Stimulated activated CD4-positive, alpha-beta T cell treated with anti-CD3 and anti-CD28 coated beads, Interleukin-12 subunit alpha, Interleukin-12 subunit beta, amount 100 ng/mL, for 24 hours (primary cell): ENCODE measurements at places on chromosomes 7 and 10.

- no peak for DNase-seq
Observed at GRCh38 chr10:30968711-30969110, 63.0 kb downstream of the ZNF438 start.

DNA sequence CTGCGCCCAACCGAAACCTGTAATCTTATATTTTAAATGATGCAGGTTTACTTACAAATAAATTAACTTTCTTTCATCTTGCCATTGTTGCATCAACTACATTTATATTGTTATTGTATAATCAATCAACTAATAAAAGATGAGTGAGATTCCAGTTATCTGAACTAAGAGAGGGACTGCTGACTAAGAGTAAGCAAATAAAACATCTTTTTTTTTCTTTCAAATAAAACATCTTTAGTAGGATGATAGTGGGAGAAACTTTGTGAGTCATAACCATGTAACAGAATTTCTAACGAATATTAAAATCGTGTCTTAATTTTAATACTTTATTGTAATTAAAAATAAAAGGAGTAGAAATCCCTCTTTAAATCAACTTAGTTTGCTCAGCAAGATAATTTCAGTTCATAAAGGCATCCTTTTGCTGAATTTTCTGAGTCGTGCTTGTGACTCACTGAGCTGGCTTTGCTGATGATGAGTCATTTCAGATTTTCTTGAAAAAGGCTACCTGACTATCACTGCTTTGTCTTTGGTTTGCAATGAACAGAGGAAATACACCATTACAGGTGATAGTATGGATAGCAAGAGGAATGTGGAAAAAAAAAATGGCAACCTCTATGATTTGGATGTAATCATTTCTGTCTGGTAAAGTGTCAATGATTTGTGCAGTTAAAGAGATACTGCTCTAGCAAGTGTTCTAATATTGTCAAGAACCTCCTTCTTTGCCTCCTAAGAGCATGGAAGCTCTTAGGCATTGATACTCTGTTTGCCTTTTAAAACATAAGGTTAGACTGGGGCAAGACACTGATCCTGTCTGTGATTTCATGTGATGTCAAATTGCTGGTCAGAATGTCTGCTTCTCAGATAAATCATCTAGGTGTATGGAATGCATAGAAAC is 119.5 kb downstream of the GPR158 start:
- DNase-seq: no peak

DNA sequence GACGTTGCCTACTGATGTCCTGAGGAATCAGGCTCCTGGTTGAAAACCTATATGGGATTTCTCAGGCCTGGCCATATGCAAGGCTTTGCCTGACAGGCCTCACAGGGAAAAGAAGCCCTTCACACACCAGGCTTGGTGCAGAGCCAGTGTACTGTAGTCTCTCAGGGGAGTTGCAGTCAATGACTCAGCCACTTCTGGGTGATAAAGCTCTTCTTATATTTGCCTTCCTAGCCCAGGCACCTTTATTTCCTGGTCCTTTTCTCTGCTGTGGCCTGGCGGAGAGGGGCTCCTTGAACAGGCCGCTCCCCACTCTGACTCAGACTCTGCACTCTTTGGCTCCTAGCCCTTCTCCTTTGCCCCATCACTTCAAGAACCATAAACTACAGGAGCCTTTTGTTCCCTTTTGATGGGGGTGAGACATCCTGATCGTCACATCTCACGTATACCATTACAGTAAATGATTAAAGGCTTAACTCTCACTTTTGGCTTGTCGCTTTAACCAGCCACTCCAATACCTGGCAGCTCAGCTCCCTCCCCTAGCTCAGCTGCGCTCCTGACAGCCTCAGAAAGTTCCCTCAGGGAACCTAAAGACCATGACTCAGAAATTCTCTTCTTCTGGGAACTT is 33.5 kb downstream of the DPY19L1 start:
- no peak for DNase-seq

DNA sequence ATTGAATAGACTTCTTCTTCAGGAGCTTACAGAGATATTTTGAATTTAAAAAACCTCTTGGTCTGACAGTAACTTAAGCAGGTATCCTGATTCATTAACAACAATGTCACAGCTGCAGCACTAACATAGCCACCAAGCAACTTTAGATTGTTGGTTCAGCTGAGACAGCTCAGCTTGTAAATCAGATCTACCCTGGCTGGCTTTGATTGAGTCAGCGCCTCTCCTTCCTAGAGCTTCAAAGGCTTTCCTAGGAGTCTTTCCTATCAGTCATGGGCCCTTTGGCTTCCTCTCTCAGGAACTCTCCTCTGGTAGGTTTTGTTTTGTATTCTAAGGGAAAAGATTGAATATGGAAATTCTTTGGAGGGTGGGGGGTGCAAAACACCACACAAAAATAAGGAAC is 70.7 kb upstream of the STEAP4 start:
- DNase-seq: no peak

GRCh38 chr10:87654212-87654611 is 5.5 kb upstream of the PAPSS2 start:
- DNase-seq: no peak

DNA sequence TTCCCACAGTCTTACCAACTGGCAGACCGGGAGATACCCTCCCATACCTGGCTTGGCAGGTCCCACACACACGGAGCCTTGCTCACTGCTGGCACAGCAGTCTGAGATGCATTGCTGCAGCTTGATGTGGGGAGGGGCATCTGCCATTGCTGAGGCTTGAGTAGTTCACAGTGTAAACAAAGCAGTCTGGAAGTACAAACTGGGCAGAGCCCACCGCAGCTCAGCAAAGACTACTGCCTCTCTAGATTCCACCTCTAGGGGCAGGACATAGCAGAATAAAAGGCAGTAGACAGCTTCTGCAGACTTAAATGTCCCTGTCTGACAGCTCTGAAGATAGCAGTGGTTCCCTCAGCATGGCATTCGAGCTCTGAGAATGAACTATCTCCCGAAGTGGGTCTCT is 69.6 kb upstream of the RELN start:
- no peak for DNase-seq

GRCh38 chr10:127827354-127828140 is 65.2 kb downstream of the CLRN3 start:
- DNase-seq: no peak

GRCh38 chr7:128794020-128794419 is 2.3 kb downstream of the CCDC136 start:
- no peak for DNase-seq

DNA sequence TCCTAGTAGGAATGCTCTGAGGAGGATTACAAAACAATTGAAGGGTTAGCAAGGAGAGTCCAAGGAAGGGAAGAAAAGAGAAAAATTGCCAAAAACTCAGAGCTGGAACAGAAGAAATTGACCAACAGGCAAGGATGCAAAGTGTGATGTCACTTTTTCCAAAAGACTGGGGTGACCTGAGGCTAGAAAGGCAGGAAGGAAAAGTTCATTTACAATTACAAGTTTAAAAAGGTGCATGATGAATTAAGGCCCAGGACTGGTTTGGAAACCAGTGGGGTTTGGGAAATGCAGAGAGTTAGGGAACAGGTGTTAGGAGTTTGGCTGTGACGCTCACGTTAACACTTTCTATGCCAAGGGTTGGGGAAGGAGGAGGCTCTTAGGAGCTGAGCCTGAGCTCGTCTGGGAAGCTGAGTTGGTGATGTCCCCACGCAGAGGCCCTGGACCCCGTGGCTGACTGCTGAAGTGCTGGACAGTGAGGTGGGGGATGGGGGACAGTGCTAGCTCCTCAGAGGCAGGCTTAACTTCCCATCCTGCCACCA is 92.6 kb upstream of the PODXL start:
- DNase-seq: no peak

DNA sequence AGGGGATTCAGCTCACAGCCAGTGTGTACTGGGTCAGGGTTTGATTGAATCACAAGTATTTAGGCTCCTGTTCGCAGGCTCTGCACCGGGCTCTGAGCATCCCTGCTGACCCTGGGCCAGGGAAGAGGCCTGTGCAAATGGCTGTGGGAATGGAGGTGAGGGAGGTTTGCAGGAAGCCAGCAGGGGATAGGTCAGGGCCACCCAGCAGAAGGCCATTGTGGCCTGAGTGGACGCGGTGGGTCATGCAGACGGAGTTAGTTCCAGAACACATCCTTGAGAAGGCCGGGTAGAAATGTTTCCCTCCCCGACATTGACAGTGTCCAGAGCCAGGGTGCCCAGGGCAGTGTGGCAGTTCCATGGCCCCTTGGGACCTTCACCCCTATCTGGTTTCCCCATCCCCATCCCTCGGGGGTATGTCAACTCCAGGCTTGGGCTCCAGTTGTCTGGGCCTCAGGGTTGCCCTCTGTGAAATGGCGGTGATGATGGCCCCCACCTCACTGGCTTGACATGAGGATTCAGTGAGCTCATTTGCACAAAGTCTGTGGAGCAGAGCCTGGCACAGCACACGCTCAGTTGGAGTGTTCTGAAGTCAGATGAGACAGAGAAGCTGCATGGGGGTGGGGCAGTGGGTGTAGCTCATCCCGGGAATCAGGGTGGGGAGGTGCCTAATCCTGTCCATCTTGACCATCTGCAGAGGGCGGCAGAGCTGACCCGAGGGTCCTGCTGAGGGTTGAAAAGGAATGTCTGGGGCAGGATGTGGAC is 107.6 kb downstream of the ADCY1 start:
- DNase-seq: no peak

DNA sequence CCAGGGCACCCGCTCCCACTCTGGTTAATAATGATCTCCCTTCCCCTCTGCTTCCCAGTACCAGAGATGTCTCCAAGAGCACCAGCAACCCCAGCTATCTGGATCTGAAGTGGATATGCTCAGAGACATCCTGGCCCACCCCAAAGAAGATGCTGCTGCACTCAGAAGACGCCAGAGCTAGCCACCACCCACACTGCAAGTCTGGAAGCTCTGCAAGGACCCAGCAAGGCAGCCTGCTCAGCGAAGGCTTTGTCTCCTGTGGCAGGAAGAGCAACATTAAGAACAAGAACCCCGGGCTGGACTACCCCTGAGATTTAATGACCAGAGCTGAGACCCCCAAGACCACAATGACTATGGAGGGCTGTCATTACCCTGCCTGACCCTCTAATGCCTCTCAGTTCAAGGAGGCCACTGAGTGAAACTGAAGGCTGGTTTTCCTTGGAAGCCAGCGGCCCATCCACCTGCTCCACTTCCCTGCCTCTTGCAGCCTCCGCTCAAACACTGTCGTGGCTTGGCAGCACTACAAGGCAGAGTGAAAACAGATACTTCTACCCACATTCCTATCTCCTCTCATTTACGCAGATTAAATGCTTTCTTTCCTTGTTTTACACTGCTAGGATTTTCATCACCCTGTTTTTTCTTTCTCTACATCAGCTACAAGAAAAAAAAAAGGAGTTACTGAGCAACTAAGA is 202.2 kb downstream of the SNX10 start:
- DNase-seq: no peak

DNA sequence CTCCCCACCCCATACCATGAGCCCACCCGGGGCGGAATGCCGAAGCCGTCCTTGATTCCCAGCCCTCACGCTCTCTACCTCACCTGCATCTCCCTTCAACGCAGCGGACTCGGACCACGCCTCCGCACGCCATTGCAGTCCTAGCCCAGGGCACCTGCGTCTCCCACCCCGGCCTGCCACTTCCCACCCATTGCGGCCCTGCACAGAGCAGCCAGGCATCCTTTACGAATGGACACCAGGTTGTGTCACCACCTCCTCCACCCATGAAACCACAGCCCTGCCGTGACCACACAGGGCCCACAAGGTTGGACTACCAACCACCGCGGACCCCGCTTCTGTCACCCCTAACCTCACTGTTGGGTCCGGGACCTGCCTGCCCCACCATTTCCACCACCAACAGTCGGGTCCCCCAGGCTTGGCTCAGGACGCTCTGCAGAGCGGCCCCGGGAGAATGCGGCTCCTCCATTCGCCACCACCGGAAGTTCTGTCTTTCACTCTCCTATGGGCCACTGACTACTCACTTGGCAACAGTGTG is 232.5 kb downstream of the MAD1L1 start:
- no peak for DNase-seq

DNA sequence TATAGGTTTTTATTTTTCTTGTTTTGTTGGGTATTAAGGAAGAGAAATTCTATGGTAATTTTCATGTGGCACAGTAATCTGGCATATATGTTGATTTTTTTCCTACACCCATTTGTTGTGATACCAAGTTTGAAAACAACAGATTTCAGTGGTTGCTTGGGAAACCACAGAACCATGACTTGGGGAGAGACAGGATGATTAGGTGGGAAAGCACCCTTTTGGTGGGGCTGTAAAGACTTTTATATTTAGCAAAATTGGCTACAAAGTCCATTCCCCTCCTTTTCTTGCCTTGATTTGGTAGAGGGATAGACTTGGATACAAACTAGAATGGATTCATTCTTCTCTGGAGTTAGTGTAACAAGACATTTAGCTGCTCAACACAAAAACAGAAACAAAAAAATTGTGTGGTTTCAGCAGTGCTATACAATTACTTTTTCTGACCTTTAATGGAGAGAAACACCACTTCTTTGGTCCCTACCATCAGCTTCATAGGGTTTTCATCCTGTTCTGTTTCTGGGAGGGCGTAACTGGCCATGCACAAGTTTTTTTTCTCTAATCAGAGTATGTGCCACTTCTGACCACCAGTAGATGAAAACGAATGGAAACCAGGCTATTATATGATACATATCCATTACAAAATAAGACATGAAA is 52.7 kb downstream of the FIGNL1 start:
- DNase-seq: no peak

DNA sequence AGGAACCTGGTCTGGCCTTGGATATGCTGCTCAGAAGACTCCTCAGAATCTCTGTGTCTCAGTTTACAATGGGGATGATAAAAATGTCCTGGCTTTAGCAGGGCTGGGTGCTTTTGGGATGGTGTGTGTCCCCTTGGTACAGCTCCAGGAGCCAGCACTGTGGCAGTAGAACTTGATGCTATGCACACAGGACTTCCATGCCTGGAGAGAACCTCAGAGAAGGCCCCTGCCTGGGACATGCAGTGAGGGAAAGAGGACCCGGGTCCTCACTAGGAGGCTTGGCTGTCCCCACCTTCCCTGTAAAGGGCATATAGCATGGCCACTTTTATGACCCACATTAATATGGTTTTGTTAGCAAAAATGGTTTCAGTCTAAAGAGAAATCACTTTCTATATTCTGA is 100.5 kb downstream of the GLRX3 start:
- DNase-seq: no peak

DNA sequence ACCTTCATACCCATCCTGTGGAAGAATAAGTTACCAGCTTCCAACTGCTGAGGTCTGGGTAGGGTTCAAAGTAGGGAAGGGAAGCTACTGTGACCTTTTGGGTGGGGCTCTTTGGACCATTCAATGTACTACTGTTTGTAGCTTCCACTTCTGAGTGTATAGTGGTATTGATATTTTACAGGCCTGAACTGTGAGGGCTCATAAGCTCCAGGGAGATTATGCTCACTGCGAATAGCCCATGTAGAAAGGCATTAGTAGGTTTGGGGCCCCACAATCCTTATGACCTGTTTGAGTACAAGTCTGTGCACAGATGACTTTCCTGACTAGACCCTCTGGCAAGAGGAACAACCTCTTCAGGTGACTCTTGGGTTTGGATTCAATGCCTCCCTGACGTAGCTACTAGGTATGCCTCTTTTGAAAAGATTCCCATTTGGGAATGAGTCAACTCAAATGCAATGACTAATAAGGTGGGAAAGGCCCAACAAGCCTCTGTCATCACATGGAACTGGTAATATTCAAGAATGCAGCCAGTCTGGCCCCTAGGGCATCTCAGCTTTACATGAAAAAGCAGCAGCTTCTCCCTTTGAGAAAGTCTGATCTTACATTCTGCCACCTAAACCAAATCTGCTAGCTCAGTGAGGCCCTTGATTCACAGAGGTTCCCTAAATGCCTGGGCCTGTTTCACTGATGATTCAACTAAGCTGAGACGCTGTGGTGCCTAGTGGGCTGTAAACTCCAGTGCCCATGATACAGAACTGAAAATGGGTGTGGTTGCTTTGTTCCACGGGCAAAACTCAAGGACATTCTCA is 79.8 kb downstream of the ABI1 start:
- DNase-seq: no peak
